Endothelial cell of umbilical vein (primary cell): ENCODE measurements at places on chromosomes 5 and 9. TPM values are rescaled to one million over a fixed set of nuclear protein-coding genes. Genes with fewer than 3 reads are reported as not detected.

GRCh38 chr9:137534256-137535119, 15.7 kb downstream of the PNPLA7 start:
- peak; percentile 71 for DNase-seq

The GRM6 gene
- total RNA-seq, result not detected in 2 replicates

DNA sequence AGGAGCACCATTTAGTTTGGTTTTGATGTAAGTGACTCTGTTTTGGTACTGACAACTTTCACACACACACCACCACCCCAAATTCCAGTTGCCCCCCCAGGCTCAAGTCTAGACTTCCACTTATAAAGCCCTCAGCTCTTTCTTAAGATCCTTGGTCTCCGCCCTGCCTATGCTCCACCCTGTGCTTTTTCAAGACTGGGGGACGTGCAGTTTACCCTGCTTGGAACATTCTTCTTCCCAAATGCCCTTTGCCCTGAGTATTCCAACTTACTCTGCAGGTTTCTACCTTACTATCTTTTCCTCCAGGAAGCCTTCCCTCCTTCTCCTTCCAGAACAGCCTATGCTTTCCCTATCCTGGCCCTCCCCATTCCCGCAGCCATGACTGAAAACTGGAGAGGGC, 1.5 kb upstream of the TRIM14 start:
- DNase-seq, result no peak

- DNase-seq, result no peak
Measured at GRCh38 chr5:151040211-151040747, 19.9 kb downstream of the GPX3 start.

- no peak for DNase-seq
Measured at GRCh38 chr9:5938449-5938848, 47.8 kb downstream of the MLANA start.

DNA sequence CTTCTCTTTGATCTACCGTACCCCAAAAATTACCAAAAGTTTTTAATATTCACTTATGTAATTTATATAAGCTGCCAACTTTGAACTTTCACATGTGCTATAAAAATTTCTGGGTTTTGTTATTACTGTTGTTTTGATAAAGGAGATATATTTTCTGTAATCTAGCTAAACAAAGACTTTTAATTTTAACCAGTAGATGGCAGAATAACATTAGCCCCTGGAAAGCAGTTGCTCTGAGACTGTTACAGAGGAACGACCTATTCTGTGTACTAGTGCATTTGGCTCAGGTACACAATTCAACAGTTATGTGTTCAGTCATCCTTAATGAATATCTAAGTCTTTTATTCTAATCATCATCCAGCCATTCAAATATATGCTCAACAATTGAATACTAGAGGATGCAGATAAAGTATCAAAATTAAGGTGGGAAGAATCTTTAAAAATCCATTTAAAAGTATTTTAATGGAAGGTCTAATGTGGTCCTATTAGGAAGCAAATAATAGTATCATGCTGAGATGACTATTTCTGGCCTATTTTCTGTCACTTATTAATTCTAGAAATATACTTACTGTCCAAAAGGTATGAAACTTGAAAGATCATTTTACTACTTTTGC, 8.6 kb downstream of the KLHL9 start:
- peak; percentile 54 for DNase-seq

DNA sequence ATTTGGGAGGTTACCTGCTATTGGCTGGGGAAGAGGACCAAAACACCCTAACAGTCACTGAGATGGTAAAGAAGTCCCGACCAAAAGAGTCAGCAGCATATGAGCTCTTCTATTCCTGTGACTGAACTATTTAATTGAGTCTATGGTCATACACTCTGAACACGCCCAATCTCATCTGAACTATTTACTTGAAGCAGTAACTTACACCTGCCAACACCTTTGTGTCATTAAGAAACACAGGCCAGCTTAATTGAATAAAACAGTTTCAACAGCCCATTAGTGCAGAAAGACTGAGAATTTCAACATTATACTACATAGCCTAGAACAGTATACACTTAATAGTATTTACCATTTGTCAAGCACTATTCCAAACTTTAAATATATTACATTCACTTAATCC, 47.8 kb downstream of the NR6A1 start:
- no peak for DNase-seq

GRCh38 chr9:37324261-37324683, 98.2 kb upstream of the GRHPR start:
- no peak for DNase-seq

DNA sequence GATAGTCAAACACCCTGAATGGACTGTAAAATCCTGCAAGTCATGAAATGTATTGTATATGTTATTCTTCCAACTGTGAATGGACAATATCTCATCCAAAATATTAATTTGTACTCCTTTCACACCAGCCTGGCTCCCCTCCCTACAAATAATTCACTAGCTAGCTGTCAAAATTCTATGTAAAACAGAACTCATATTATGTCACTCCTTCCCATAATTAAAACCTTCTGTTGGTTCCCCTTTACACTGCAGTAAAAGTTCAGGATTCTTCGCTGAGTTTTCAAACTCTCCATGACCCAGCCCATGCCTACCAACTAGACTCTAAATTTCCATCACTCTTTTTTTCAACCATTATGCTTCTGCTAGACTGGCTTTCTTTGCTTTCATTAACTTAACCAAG, 857.1 kb downstream of the TAF11L14 start:
- no peak for DNase-seq

- DNase-seq, result no peak
Measured at GRCh38 chr9:75455444-75455921, 367.2 kb downstream of the OSTF1 start.

DNA sequence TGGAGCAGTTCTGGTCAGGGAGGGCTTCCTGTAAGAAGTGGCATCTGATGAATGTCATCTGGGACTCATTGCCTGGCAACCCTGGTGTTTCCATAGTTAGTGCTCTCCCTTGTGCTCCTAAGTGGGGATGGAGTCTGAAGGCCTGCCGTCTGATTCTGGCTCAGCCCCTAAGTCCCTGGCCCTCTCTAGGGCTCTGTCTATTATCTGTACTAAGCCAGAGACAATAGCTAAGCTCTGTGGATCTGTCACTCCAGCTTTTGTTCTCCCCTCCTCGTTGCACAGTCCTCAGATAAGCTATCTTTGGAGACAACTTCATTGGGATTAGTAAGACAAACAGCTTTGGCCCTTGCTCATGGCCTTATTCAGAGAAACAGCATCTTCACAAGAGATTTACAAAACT, 30.6 kb upstream of the TTC1 start:
- DNase-seq, result no peak

DNA sequence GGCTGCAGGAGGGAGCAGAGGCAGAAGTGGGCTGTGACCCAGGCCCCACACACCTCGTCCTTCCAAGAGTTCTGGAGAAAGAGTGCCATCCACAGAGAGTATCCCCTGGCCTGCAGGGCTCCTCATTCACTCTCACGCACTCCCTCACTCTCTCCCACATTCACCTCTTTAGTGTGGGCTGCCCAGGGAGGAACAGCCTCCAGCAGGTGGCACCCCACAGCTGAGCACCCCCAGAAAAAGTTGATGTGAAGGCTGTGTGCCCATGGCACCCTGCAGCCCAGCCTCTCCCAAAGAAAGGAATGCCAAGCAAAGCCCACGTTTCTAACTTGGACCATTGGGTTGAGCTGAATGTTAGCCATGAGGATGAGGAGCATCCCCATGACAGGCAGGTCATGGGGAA, 4.5 kb upstream of the SHC3 start:
- DNase-seq, result no peak

GRCh38 chr5:31916327-31916726, 257.8 kb downstream of the GOLPH3 start:
- DNase-seq, result no peak

- DNase-seq, result peak; percentile 71
Measured at GRCh38 chr5:103041071-103041676, 78.8 kb downstream of the GIN1 start.

The SREK1 gene
- total RNA-seq, result 72.9 and 78.6 TPM in 2 replicates

GRCh38 chr5:159547466-159548195, 217.3 kb upstream of the IL12B start:
- DNase-seq, result no peak

DNA sequence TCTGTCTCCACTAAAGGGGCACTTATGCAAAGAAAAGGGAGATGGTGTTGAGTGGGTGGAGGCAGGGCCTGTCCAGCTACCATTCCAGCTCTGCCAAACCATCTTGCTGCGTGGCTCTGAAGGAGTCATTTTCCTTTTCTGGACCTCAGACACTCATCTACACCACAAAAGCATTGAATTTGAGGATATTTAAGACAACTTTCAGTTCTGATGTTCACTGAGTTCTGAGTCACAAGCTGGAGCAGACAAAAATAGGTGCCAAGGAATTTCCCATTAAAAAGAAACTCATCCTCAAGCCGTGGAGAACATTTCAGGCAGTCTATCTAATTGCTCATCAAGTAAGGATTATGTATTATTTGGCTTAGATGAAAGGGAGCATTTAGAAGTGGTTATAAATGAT, 195.0 kb upstream of the TBC1D2 start:
- DNase-seq, result no peak

- no peak for DNase-seq
Measured at GRCh38 chr5:113264046-113264445, 170.7 kb downstream of the TSSK1B start.

DNA sequence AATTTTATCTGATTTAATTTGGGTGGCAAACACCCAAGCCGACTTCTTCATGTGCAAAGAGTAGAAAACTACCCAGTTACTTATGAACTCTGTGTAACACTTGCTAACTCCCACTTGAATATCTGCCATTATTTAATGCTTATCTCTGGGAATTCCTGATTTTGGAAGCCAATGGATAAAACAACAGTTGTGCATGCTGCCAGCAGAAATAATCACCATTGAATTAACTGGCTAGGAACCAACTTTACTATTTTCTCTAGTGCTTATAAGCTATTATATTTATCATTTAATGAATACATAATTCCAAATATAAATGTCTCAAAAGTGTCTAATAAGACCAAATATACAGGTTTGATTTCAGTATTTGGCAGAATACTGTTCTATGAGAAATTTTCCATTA, 85.7 kb downstream of the IZUMO3 start:
- DNase-seq, result peak; percentile 3

The NUTM2F gene
- total RNA-seq, result not detected in 2 replicates

The GPSM1 gene
- total RNA-seq, result 42.8 and 47.1 TPM in 2 replicates

The FBXO4 gene
- 7.0 and 7.7 TPM in 2 replicates for total RNA-seq

DNA sequence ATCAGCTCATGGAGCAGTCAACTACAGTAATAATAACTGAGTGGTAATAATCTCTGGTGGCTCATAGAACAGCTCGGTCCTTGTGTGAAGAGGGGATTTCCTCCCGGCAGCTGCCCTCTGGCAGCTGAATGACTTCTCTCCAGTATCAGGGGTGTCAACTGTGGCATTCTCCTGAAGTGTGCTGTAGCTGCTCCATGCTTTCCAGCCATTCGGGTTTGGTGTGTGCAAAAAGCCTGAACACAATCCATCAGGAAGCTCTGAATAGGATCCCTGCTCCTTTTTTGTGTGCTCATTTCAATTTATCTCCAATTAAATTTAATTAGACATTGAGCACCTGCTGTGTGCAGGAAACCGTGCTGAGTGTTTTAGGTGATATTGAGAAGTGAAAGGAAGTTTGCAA, 59.8 kb upstream of the BARX1 start:
- DNase-seq, result no peak

The IRX2 gene
- not detected in 2 replicates for total RNA-seq

DNA sequence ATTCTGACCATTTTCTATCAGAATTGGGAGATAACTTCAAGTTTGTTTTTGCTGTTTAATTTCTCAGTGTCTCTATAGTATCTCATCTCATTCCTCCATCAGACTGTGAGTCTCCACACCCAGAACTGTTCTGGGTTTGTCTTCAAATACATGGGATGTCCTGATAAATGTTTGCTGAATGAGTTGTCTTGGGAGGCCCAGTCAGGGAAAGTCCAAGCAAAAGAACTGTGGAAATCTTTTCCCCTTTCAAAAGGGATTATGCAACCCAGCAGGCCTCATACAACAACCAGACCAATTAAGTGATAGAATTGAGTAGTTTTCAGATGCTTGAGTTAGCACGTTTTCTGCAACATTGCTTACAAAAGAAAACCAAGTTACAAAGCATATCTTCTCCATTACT, 324.4 kb downstream of the BRINP1 start:
- DNase-seq, result no peak

The PCDHA9 gene
- not detected in 2 replicates for total RNA-seq

DNA sequence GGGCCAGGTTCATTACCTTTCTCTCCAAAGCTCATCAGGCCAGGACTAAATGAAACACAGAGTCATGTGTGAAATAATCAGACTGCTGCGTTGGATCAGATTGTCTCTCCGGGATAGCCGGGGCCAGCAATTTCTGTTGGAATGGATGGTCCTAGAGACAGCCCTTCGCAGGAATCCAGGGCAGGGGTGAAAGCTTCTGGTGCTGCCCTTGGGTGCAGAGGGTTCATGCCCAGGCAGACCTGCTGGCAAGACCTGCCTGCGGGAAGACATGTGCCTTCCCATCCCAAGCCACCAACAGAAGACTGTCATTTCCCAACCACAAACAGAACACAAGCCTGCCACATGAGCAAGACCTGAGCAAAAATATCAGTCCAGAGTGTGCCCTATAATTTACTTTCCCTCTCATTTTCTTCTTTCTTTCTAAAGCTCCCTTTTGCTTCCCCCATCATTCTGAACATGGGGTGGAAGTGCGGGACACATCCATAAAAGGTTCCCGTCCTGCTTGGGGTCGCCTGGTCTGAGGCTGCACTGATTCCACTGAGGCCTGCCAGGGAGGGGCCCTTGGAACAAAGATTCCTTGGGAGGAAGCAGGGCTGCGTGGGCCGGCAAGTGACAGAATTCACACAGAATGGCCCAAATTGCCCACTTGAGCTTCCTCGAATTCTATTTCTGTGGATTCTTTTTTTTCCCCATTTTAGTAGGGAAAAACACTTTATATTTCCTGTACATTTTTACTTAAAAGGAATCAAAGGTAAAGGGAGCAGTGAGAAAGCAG, 57.3 kb downstream of the UBE2QL1 start:
- DNase-seq, result no peak

The CA9 gene
- 0.42 TPM in 1 of 2 replicates, not detected in the other for total RNA-seq

- DNase-seq, result no peak
Measured at GRCh38 chr5:179310439-179311090, 34.7 kb downstream of the ADAMTS2 start.

GRCh38 chr9:97938081-97938644, at the start of gene HEMGN:
Gene HEMGN (minus strand): TSS chr9:97938172. CDS start chr9:97938136, 36 bp downstream.
- no peak for DNase-seq

- no peak for DNase-seq
Measured at GRCh38 chr9:98906273-98907040, 37.2 kb upstream of the COL15A1 start.
